PC-3 (cell line): ENCODE measurements at places on chromosomes 16 and 17.
A peak's percentile ranks its signal among the peaks of the same experiment; 100 is the strongest.

- DNase-seq = no peak
These were observed 1.3 kb downstream of the ABCC11 start for GRCh38 chr16:48246066-48246465.

DNA sequence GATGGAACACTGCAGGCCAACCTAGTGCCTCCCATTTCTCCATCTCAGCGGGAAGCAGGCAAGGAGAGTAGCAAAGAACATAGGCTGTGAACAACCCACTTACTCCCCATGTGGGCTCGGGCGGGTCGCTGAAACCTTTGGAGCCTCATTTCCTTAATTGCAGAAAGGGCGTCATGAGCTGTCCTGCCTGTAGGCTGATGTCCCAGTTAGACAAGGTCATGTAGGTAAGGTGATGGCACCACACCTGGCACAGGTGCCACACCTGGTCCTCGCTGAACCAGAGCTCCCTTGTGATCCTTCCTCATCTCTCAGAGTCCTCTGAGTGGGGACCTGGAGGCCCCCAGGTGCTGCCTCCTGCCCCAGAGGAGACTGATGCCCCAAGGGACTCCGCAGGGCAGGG lies 22.9 kb downstream of the ABCC3 start:
- no peak for DNase-seq

GRCh38 chr17:35560703-35561102 lies at the start of gene SLFN14:
TSS of gene SLFN14 (minus strand) at chr17:35560819. CDS start at chr17:35558062, 2,757 bp downstream.
- no peak for DNase-seq

GRCh38 chr17:64214950-64215349 lies 48.1 kb downstream of the TEX2 start:
- DNase-seq = peak; percentile 38

GRCh38 chr17:35238821-35239220 lies 4.1 kb upstream of the SLFN5 start:
- DNase-seq = peak; percentile 51

- DNase-seq = no peak
These were observed 18.2 kb downstream of the CMTM4 start for GRCh38 chr16:66678337-66678736.

DNA sequence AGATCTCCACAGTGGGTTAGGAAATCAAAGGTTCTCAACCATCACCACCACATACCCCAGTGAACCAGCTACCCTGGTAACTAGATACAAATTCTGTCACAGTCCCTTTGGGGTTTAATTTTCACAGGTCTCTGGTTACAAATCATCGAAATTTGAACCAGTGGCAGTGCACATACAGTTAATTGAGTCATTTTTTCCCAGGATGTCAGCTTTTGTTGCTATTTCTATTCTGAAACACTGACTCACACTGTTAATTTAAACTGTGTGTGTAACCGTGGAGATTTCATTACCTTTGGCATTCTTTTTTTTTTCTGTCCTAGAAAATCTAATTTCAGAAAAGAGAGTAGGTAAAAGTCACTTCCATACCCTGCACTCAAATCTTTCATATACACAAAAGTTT lies 511.5 kb downstream of the TOX3 start:
- no peak for DNase-seq

DNA sequence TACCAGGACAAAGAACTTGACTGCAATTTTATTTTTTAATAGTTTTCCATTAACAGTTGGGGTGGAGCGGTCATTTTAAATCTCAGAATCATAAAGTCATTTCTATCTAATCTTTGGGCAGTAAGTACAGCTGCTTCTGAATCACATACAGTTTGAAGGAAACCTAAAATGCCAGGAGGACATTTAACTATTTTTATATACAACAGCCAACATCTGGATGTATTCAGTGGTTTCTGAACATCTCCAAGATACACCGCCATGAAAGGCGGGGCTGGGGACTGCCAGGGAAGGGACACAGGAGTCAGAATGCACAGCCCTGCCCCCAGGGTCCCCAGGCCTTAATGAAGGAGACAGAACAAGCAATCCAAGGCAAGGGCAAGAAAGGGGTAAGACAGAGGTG lies 392.3 kb downstream of the SLC39A11 start:
- DNase-seq = no peak

DNA sequence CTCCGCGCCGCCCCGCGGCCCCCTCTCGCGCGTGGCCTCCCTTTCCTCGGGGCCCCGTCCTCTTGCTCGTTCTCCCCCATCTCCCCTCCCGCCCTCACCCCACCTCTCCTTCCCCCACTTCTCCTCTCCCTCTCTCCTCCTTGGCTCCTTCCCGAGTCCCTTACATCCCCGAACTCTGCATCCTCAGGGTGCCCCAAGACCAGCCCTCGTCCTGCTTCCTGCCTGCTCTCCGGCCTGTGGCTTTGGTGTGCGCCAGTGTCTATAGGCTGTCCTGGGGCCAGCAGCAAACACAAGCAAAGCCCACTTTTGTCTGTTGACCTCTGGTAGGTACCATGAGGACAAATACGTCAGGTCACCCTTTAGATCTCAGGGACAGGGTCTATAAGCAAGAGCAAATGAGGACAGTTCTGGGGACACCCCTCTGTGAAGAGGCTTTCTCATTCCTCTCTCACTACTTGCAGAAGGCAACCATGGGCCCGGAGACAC lies 284 bp upstream of the COPZ2 start:
- DNase-seq = no peak

- no peak for DNase-seq
These were observed 10.9 kb downstream of the NHERF1 start for GRCh38 chr17:74759243-74759801.

DNA sequence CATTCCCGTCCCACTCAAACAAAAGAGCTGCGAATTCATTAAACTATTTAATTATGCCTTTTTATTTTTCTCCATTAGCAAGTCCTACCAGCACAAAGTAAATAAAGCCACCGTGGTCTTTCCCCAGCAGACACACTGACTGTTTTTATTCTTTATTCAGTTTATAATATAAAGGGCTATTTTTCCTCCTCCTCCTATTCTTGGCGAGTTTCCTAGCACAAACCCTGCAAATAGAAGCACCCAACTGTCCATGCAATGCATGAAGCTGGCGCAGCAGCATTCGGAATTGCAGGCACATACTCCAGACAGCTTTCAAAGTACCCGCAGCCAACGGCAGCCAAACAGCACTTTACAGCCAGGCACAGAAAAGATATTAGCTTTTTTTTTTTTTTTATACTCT lies 583.4 kb upstream of the PSMD7 start:
- DNase-seq = no peak

- DNase-seq = no peak
These were observed 8.5 kb downstream of the SLC22A31 start for GRCh38 chr16:89191901-89192185.

- peak; percentile 73 for DNase-seq
These were observed 24.0 kb downstream of the METRNL start for GRCh38 chr17:83103200-83103942.

DNA sequence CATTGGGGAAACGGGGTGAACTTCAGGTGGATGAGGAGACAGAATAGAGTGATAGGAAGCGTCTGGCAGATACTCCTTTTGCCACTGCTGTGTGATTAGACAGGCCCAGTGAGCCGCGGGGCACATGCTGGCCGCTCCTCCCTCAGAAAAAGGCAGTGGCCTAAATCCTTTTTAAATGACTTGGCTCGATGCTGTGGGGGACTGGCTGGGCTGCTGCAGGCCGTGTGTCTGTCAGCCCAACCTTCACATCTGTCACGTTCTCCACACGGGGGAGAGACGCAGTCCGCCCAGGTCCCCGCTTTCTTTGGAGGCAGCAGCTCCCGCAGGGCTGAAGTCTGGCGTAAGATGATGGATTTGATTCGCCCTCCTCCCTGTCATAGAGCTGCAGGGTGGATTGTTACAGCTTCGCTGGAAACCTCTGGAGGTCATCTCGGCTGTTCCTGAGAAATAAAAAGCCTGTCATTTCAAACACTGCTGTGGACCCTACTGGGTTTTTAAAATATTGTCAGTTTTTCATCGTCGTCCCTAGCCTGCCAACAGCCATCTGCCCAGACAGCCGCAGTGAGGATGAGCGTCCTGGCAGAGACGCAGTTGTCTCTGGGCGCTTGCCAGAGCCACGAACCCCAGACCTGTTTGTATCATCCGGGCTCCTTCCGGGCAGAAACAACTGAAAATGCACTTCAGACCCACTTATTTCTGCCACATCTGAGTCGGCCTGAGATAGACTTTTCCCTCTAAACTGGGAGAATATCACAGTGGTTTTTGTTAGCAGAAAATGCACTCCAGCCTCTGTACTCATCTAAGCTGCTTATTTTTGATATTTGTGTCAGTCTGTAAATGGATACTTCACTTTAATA lies 7.0 kb upstream of the TMEM235 start:
- DNase-seq = no peak

- DNase-seq = no peak
These were observed 191.1 kb upstream of the CIBAR2 start for GRCh38 chr16:85303354-85303883.

GRCh38 chr16:66574531-66574930 lies 4.7 kb upstream of the CMTM2 start:
- no peak for DNase-seq

DNA sequence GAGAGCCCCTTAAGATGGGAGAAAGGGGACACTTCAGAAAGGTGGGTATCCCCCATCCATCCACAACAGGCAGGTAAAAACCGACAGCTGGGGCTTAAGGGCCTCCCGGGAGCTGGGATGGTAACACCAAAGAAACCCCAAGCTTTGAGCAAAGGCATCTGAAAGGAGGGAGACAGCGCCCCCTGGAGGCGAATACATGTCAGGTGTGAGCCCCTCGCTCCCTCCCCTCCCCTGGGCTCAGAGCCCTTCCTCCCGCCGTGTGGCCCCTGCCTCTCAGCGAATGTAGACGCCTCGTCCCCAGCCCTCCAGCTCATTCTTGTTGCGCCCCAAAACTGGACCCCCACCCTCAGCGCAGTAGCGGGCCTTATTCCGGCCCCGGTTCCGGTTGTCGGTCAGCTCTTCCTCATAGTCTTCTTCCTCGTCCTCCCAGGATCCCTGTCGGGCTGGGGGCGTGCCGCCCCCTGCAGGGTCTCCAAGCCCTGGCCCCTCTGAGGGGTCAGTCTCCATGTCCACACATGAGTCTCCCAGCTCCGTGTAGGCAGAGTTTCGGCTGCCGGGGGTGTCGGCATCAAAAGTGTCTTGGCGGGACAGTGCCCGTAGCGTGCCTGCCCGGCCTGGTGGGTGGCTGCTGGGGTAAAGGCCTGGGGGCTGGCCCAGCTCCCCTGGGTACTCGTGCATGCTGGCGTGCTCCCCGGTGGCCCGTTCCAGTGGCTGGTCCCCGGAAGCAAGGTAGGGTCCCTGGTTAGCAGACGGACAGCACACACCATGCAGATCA lies 9.1 kb upstream of the ARL5C start:
- DNase-seq = peak; percentile 43

GRCh38 chr16:17499223-17499902 lies 28.6 kb upstream of the XYLT1 start:
- DNase-seq = no peak

DNA sequence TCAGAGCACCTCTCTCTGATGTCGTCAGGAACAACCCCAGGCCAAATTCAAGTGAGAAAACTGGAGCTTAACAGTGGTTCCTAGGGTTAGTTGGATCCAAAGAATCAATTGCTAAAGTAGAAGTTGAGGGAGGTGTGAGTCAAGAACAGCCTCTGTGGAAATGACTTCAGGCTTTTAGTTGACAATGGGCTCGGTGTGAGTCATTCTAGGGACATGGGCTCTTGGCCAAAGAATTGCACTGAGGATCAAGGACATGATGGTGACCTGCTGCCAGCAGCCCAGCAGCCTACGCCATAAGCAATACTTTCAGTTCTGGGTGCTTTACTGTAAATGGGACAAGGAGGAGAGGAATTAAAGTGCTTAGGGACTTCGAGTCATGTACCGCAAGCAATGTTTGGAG lies 32.1 kb upstream of the SMURF2 start:
- peak; percentile 99 for DNase-seq

- no peak for DNase-seq
These were observed 133.4 kb downstream of the TANC2 start for GRCh38 chr17:63099425-63099824.

DNA sequence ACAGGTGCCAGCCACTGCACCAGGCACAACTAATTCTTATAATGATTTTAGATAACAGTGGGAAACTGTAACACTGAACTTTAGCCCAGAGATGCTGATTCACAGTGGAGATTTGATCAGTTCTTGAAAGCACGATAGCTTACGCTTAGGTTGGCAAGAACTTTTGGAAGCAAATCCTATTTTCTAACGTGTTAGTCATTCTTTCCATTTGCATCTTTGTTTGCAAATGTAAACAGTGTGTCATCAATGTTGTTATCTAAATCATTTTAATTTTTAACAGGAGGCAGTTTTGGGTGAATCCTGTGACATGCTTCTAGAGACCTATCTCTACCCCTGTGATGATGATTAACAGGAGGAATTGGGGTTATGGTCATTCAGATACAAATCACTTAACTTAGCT lies 35.7 kb upstream of the GNA13 start:
- DNase-seq = peak; percentile 95

- no peak for DNase-seq
These were observed 428 bp downstream of the TUFM start for GRCh38 chr16:28845761-28846079.

GRCh38 chr17:80780381-80781198 lies 211.1 kb upstream of the CHMP6 start:
- DNase-seq = no peak

DNA sequence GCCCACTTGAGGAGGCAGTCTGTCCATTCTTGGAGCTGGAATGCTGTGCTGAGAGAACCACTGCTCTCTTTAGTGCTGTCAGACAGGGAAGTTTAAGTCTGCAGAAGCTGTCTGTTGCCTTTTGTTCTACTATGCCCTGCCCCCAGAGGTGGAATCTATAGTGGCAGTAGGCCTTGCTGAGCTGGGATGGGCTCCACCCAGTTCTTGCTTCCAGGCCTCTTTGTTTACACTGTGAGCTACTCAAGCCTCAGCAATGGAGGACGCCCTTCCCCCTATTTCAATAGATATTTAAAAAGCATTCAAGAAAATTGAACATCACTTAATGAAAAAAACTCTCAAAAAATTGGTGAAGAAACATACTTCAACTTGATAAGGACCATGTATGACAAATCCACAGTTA lies 313.5 kb downstream of the PHKB start:
- peak; percentile 78 for DNase-seq

DNA sequence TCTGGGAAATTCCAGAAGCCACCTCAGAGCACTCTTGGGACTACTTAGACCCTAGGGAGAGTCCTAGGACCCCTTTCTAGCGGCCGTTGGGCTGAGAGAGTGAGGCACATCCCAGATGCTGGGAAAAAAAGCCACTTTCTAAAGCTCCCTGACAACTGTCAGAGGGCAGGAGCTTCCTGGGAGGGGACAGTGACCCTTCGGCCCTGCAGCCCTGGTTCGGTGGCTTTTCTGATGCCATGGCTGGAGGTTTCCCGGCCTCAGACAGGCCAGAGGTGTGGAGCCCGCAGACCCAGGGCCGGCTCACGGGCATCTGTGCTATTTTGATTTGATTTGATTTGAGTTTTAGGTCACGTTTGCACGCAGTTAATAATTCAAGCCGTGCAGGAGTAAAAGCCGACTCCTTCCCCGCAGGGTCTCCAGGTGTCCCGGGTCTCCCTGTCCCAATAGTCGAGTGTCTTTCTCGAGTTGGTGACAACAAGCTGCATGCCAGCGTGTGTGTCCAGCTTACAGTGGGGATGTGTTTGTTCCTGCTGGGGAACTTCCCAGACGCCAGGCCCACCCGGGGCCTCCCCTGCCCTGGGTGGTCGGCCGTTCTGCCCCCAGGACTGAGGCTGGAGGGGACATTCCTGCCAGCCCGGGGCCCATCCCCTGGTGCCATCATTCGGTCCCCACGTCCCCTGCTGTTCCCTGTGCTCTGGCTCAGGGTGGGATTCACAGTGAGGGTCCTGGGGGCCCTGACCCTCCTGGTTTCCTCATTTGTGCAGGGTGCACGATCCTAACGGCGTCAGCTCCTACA lies 1.0 kb upstream of the CBFA2T3 start:
- no peak for DNase-seq
